ENCODE measurements at places on chromosomes 2 and 18. TPM values are rescaled to one million over a fixed set of nuclear protein-coding genes. Genes with fewer than 3 reads are reported as not detected.

DSG4 gene
- total RNA-seq: not detected

C2orf92 gene
- total RNA-seq: 4.2 TPM

TET3 gene
- 14.7 TPM for total RNA-seq

THAP4 gene
- total RNA-seq: 49.0 TPM

MAIP1 gene
- 17.7 TPM for total RNA-seq

ASXL3 gene
- total RNA-seq: 1.7 TPM

DNA sequence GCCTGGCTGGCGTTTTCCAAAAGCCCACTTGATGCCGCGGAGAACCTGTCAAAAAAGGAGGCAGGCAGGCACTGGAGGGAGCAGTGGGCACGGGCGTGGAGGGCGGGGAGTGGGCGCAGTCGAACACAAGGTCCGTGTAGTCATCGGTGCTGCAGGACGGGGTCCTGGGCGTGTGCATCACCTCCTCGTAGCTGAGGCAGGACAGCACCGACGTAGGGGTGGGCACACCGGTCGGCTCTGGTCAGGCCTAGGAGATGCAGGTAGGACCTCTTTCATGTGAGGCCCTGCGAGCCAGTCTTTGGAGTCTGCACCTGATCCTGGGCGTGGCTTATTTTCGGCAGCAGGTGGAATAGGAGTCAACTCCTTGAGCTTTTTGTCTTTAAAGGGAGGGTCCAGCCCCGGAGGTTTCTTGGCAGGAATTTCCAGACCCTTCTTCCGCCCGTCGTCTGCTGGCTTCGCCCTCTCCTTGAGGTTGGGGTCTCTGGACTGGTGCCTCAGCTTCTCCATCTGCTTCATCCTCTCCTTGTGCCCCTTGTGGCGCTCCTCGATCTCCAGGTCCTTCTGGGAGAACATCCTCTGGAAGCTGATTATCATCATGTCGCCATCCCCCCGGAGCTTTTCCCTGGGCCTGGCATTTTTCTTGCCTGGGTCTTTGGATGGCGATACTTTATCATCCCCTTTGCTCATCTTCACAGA lies 892.5 kb upstream of the LRRTM1 start:
- H3K4me1 ChIP-seq: no peaks in the 10 kb centered on the region
- no peak overlapping the region for H3K4me3 ChIP-seq
- no peak for DNase-seq

GRCh38 chr2:231353469-231353868 lies 42.0 kb upstream of the B3GNT7 start:
- no peak overlapping the region for H3K27ac ChIP-seq
- no peak for DNase-seq
- H3K27me3 ChIP-seq: no peaks in the 10 kb centered on the region
- no peaks in the 10 kb centered on the region for H3K4me1 ChIP-seq

DNA sequence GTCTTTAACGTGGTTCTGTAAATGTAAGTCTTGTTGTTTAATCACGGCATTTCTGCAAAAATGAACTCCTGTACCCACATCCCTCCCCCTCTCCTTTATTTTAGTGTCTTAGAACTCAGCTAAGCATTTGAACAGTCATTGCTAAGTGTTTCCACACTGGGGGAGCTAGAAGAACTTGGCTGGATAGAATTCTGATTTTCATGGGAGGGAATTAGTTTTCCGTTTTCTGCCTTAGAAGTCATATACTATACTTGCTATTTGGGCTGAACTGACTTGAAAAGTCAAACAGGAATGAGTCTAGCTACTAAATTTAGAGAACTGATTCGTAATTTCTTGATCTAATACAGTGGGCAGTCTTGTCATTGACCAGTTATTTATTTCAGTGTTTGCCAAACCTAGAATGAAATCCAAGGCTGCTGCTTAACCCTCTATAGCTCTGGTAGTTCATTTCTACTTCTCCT lies 61.1 kb downstream of the FMNL2 start:
- H3K27ac ChIP-seq: no peak overlapping the region
- H3K36me3 ChIP-seq: no peaks in the 10 kb centered on the region
- H3K4me3 ChIP-seq: no peak overlapping the region
- H3K4me1 ChIP-seq: no peaks in the 10 kb centered on the region
- H3K27me3 ChIP-seq: no peaks in the 10 kb centered on the region

DNA sequence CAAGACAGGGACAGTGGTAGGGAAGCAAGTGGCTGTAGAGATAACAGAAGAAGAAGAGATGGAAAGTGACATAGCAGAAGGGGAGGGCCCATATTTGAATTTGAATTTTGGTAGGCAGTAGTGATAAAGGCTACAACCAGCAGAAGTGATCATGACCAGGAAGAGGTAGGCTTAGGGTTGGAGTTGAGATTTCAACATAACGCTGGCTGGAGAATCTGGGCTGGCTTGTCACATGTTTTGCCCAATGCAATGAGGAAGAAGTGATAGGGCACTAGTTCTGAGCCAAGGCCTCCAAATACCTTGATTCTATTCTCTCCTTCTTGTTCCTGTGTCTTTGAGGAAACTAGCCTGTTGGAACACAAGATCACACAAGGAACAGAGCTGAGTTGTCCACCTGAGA lies 69.4 kb downstream of the SCG2 start:
- no peak overlapping the region for H3K4me3 ChIP-seq
- DNase-seq: no peak
- no peaks in the 10 kb centered on the region for H3K36me3 ChIP-seq
- no peaks in the 10 kb centered on the region for H3K27me3 ChIP-seq
- no peaks in the 10 kb centered on the region for H3K4me1 ChIP-seq

DNA sequence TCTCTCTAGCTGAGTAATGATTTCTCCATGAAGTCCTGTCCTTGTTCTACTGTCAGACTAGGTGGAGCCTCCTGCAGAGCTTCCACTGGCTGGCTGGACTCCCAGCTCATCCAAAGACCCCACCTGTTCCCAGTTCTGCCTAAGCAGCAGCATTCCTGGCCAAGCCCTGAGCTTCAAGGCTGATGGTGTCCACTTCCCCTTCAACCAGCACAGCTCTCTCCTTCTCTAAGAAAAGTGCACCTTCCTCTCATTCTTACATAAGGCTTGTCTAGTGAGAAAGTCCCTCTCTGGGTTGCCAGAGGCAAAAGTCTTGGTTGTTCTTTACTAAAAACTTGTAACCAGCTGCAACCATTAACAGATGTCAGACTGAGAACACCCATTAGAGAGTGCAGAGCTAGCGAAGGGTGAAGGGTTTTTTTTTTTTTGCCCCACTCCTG lies 58.9 kb downstream of the CXCR4 start:
- no peaks in the 10 kb centered on the region for H3K4me1 ChIP-seq
- H3K27me3 ChIP-seq: peaks cover 4% of the 10 kb centered on the region
- H3K4me3 ChIP-seq: no peak overlapping the region
- H3K27ac ChIP-seq: no peak overlapping the region
- H3K36me3 ChIP-seq: no peaks in the 10 kb centered on the region

DNA sequence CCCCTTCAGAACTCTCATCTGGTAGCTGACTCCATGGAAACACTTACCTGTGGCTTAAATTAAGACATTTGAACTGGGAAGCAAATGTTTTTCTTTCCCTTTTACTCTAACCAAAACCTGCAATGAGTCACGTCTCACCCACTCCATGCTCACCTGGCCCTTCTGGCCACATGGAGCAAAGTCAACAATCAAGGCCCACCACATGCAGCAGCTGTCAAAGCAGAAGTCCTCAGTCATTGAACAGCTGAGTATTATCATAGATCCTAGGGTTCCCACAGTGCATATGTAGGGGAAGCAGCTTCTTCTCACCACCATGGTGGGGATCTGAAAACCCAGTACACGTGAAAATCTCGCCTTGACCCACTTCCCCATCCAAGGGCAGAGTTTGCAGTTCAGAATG lies 12.3 kb upstream of the MEP1B start:
- no peaks in the 10 kb centered on the region for H3K4me1 ChIP-seq
- H3K27me3 ChIP-seq: no peaks in the 10 kb centered on the region
- H3K27ac ChIP-seq: no peak overlapping the region
- DNase-seq: no peak
- no peak overlapping the region for H3K4me3 ChIP-seq

DNA sequence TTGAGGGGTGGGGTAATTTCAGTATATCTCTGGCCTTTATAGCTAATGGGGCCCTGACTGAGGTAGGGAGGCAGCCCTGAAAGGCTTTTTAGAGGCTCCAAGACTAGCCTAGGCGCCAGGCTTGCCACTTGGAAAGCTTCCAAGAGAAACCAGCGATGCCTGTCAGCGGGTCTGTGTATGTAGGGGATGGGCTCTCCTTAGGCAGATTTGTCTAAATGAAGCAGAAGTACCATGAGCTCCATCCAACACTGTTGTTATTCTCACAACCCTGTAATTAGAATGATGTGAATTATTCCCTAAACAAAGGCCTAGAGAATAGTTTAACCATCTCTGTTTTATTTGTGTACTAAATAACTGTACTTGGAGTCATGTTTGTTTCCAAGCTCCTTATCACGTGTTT lies 138.1 kb downstream of the B3GNT2 start:
- no peaks in the 10 kb centered on the region for H3K4me1 ChIP-seq
- H3K27me3 ChIP-seq: no peaks in the 10 kb centered on the region
- DNase-seq: no peak
- no peak overlapping the region for H3K4me3 ChIP-seq
- H3K27ac ChIP-seq: no peak overlapping the region

DNA sequence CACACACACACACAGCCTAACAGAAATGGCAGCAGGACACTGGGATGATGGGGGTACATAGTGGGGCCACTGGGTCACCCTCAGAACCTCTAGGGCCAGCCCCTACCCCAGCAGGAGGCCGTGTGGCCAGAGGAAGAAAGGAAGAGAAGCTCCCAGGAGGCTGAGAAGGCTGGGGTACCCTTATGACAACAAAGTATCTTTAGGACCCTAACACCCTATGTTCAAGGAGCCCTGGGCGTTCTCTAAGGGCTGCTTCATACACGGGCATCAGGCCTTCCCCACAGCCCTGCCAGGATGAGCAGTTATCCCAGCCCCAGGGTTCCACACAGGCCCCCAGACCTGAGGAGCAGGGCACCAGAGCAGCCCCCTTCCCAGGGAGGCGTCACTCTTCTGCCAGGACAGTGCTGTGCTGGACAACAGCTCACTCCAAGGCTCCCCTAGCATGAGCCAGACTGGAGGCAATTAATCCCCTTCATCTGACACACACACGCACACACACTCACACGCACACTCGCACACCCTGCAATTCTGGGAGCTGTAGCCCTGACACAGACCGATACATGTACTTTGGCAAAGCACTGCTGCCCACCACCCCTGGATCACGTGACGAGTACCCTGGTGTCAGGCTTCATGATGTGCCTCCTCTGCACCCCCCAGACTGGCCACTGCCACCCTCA lies 163.6 kb downstream of the TNS1 start:
- no peaks in the 10 kb centered on the region for H3K27me3 ChIP-seq
- H3K4me3 ChIP-seq: no peak overlapping the region
- no peak for DNase-seq
- H3K4me1 ChIP-seq: no peaks in the 10 kb centered on the region
- no peak overlapping the region for H3K27ac ChIP-seq

GRCh38 chr18:13235981-13236380 lies 17.4 kb downstream of the LDLRAD4 start:
- H3K4me1 ChIP-seq: peaks cover 5% of the 10 kb centered on the region
- no peak overlapping the region for H3K4me3 ChIP-seq
- H3K36me3 ChIP-seq: no peaks in the 10 kb centered on the region
- DNase-seq: no peak
- no peaks in the 10 kb centered on the region for H3K27me3 ChIP-seq

DNA sequence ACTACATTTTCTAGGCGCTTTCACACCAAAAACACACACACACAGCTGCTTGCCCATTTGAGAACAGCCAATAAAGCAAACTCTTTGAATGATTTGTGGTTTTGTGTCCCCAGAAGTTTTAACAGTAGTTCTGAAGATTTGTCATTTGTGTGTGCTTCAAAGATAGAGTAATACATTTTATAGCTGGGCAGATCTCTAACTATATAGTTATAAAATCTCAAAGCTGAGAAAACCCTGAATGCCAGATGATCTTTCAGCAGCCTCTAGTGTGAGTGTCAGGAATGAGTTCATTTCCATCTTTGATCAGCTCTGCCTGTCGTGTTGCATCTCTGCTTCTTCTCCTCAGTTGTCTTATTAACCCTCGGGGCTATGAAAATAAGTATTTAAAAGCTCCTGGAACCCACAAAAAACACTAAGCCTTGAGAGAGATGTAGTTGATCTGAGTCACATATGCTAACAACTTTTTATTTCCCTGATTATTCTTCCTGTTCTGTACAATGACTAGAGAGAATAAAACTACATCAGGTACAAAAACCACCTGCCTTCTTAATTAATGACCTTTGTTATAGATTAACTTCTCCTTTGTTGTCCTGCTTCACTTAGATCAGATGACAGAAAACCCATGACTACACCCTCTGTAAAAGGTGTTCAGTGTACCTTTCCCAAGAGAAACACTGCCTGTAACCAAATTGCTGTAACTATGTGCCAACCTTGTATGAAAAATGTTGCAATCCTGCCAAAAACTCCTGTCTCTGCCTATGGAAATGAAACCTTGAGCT lies 30.0 kb upstream of the SLC3A1 start:
- no peak overlapping the region for H3K4me3 ChIP-seq
- no peaks in the 10 kb centered on the region for H3K36me3 ChIP-seq
- no peak for DNase-seq
- peaks cover 8% of the 10 kb centered on the region for H3K27me3 ChIP-seq
- H3K27ac ChIP-seq: no peak overlapping the region

- no peaks in the 10 kb centered on the region for H3K36me3 ChIP-seq
- H3K4me1 ChIP-seq: no peaks in the 10 kb centered on the region
- DNase-seq: no peak
- H3K27ac ChIP-seq: no peak overlapping the region
Measured at GRCh38 chr2:75432761-75433361, 127.9 kb downstream of the EVA1A start.

DNA sequence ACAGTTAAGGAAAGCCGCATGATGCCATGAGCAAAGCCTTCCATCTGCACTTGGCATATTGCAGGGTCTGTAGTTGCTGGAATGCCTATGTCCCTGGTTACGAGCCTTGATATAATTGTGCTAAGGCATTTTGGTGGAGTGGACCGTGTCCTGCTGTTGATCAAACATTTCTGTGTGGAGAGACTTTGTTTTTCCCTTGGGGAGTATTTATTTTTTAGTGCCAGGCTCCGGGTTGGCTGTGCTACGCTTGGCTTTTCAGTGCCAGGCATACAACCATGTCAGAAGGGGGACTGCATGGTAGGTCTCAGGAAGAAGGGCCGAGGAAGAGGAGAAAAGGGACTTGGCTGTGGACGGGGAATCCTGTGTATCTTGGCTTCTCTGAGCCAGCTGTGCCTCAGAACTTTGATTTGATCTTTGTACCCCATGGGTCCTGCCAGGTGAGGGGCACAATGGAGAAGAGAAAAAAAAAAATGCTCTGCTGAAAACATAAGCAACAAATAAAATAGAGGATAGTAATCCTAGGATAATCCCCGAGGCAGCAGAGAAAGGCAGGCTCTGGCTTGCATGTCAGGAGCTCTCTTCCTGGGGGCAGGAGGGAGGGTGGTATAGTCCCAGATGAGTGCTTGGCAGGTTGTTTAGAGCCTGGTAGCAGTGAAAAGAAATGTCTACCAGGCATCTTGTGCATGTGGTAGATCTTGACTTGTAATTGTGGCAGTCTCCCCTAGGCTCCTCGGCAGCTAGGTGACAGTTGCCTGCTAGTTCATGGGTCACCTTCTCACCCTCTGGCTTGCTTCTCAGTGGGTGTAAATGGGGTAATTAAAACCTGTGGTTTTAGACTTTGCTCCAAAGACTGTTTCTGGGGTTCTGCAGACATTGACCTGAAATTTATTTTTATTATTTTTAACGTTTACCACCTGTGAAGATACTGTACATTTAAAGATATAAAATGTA lies 233.0 kb downstream of the NEDD4L start:
- no peak overlapping the region for H3K27ac ChIP-seq
- H3K36me3 ChIP-seq: no peaks in the 10 kb centered on the region
- H3K27me3 ChIP-seq: no peaks in the 10 kb centered on the region
